Smooth muscle cell of the coronary artery (primary cell): ENCODE measurements at places on chromosomes 2 and 18. TPM values are rescaled to one million over a fixed set of nuclear protein-coding genes. Genes with fewer than 3 reads are reported as not detected.

The ZDBF2 gene
- total RNA-seq: 8.5 and 11.6 TPM in 2 replicates

The GAD1 gene
- 0.15 and 0.23 TPM in 2 replicates for total RNA-seq

The NCK2 gene
- total RNA-seq: 49.5 and 52.5 TPM in 2 replicates

The SLC5A6 gene
- 8.3 and 17.7 TPM in 2 replicates for total RNA-seq

The ING5 gene
- total RNA-seq: 16.3 and 31.9 TPM in 2 replicates

The RIT2 gene
- total RNA-seq: not detected in 2 replicates

The ALPI gene
- not detected in 2 replicates for total RNA-seq

The STPG4 gene
- total RNA-seq: 0.23 TPM in 2 replicates

The GPR45 gene
- total RNA-seq: not detected in 2 replicates

The MROH2A gene
- 0.15 TPM in 1 of 2 replicates, not detected in the other for total RNA-seq

The SNORC gene
- total RNA-seq: 0.59 and 0.83 TPM in 2 replicates

The MRPL33 gene
- 13.1 and 74.1 TPM in 2 replicates for total RNA-seq

The SFXN5 gene
- total RNA-seq: 10.0 and 11.8 TPM in 2 replicates

The GRB14 gene
- total RNA-seq: 0.35 and 7.5 TPM in 2 replicates

The CABLES1 gene
- 11.7 and 13.0 TPM in 2 replicates for total RNA-seq

The MOGAT1 gene
- not detected in 2 replicates for total RNA-seq

The SERPINB11 gene
- total RNA-seq: 0.12 TPM in 1 of 2 replicates, not detected in the other

The GCKR gene
- 0.12 and 3.5 TPM in 2 replicates for total RNA-seq

The AMER3 gene
- total RNA-seq: not detected in 2 replicates

The MIB1 gene
- 57.5 and 85.2 TPM in 2 replicates for total RNA-seq

The NR4A2 gene
- 0.08 TPM in 1 of 2 replicates, not detected in the other for total RNA-seq

The DSC3 gene
- 0.38 and 3.3 TPM in 2 replicates for total RNA-seq

The TIGD1 gene
- 1.2 and 1.7 TPM in 2 replicates for total RNA-seq

The ACMSD gene
- total RNA-seq: not detected in 2 replicates

The ERICH2 gene
- 1.4 TPM in 1 of 2 replicates, not detected in the other for total RNA-seq

The CAPN13 gene
- not detected in 2 replicates for total RNA-seq

The PMAIP1 gene
- 1.4 and 3.8 TPM in 2 replicates for total RNA-seq

The UGGT1 gene
- total RNA-seq: 52.9 and 54.2 TPM in 2 replicates

The AQP12B gene
- total RNA-seq: not detected in 2 replicates

The EEF1B2 gene
- 704 and 1,169 TPM in 2 replicates for total RNA-seq

The KIDINS220 gene
- total RNA-seq: 59.8 and 86.2 TPM in 2 replicates

The TTR gene
- total RNA-seq: not detected in 2 replicates

The CEBPZOS gene
- total RNA-seq: 3.5 and 8.7 TPM in 2 replicates

The CHRND gene
- not detected in 2 replicates for total RNA-seq

The IL1A gene
- 4.1 TPM in 1 of 2 replicates, not detected in the other for total RNA-seq
